CD4-positive, alpha-beta T cell treated with Interleukin-6 for 4 hours (primary cell): ENCODE measurements at places on chromosomes 16 and 17.

- DNase-seq = no peak
Observed at GRCh38 chr16:17439580-17439979, 31.2 kb downstream of the XYLT1 start.

GRCh38 chr16:87586201-87586782 lies 16.0 kb upstream of the JPH3 start:
- no peak for DNase-seq

DNA sequence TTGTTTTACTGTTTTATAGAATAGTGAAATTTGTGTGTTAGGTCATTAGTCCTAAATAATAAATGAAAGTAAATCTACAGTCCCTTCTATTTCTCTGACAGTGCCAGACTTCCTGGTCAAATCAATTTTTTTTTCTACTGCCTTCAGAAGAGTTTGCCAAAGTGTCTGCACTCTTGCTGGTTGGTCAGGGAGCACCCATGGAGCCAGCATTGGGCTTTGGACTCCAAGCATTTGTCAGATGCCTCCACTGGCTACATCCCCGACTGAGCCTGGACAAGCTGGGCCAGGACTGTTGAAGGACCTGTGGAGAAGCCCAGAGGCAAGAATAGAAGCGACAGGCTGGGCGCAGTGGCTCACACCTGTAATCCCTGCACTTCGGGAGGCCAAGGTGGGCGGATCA lies 53.7 kb downstream of the ELAC2 start:
- DNase-seq = no peak

DNA sequence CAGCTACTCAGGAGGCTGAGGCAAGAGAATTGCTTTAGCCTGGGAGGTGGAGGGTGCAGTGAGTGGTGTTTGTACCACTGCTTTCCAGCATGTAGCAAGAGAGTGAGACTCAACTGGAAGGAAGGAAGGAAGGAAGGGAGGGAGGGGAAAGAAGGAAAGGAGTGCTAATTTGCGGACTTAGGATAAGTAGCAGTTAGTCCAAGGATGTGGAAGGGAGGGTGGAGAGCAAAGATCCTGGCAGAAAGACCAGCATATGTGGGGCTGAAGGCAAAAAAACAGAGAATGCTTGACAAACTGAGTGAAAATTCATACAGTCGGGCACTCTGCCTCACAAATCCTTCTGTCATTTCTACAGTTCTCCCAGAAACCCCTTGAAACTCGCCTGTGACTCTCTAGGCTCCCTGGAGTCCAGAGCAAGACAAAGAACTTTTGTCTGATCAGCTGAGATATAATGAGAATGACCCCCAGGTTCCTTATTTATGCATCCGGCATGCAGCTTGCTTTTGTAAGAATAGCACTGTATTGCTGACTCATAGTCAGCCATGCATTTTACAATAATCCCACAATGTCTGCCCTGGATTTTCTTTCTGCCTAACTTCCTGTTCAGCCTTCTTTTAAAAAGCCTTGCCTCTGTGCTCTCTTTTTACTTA lies 31.5 kb downstream of the CDK5RAP3 start:
- DNase-seq = no peak

DNA sequence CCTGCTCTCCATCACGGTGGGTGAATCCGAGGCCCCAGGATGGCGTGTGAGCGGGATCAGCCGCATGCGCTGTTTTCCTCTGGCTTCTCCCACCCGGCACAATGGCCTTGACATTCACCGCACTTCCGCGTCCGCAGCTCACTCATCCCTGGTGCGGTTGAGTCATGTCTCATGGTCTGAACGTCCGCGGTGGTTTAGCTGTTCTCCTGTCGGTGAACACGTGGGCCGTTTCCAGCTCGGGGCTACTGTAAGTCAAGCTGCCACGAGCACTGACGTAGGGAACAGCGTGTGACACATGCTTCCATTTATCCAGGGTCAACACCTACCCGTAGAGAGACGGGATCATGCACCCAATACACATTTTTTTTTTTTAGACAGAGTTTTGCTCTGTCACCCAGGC lies 15.3 kb upstream of the CACNA1H start:
- no peak for DNase-seq

GRCh38 chr16:29845656-29846055 lies 17.4 kb downstream of the CDIPT start:
- DNase-seq = no peak

DNA sequence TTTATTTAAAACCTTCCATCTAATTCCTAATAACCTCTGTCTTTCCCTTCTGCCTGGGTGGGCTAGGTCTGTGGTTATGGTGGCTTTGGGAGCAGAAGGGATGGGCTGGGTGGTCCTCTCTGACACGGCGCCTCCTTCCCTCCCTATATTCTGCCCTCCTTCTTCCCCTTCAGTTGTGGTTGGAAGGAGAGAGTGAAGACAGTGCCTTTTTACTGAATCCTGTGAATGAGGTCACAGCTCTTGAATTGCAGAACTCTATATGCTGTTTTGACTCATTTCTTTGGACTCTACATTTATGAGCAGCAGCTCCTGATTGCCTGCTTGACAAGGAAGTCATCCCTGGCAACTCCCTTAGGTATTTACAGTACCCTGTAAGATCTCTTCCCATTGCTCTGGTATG lies 256.0 kb upstream of the ELAC2 start:
- no peak for DNase-seq

DNA sequence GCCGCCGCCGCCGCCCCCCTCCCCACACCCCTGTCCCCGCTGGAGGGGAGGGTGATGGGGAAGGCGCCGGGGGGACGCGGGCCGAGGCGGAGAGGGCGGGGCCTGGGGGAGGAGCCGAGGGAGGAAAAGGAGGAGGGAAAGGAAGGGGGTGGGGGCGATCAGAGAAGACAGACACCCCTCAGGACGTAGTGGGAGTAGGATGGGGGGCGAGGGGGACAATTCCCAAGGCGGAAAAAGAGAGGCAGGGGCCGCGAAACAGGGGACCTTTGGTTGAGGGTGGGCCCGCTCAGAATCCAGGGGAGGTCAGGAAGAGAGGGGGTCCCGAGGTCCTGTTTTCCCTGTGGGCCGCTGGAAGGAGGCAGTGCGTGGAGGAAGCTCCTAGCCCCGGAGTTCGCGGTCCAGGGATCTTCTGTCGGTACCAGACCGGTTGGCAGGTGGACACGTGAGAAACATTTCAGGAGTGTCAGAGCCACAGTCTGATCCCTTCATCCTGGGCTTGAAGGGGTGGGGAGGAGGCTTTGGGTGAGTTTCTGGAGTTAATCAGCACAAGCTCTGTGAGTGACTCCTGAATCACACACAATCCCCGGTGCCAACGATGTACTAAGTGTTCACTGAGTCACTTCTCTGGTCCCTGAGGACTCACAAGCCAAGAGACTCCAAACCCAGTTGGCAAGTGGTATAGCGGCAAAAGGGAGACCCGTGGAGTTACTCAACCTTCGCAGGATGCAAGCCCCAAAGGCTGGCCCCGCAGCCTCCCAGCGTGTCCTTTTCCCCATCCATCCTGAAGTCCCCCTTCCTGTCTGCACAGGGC lies at the start of gene XYLT1:
XYLT1 (minus strand) TSS at position 53 of the 811 bp plus-strand sequence. CDS start 164 bp downstream, outside the sequence.
- peak; percentile 78 for DNase-seq

DNA sequence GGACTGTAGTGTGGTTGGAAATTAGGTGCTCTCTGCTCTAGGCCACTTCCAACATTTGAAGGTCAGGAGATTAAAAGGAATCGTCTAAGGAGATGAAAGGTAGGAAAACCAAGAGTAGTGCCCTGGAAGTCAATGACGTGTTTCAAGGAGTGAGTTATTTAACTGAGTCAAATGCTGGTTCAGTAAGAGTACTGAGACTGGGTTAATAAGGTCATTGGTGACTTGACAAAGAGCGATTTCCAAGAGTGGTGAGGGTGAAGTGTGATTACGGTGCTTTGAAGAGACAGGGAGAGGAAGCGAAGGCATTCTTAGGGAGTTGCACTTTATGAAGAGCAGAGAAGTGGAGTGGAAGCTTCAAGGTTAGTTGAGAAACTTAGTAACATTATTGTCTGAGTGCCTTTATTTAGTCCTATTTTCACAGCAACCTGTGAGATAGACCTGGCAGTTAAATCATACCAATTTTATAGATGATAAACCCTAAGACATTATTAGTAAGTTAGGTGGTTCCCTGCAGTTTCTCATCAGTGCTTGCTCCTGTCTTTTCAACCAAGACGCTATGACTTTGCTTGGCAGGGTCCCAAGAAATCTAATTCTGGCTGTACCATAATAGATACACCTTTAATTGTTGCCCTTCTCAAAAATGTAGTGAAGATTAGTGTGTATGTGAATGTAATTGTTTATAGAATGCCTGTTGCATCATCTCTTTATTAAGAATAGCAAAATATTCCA lies 5.9 kb downstream of the ZNF207 start:
- no peak for DNase-seq

GRCh38 chr17:46042246-46042645 lies 43.2 kb downstream of the STH start:
- DNase-seq = no peak

GRCh38 chr16:67112591-67113399 lies 3.1 kb downstream of the PHAF1 start:
- no peak for DNase-seq

- peak; percentile 71 for DNase-seq
Observed at GRCh38 chr17:82320956-82321927, 3.8 kb upstream of the CD7 start.

GRCh38 chr16:10763456-10763855 lies 19.8 kb downstream of the NUBP1 start:
- DNase-seq = no peak

DNA sequence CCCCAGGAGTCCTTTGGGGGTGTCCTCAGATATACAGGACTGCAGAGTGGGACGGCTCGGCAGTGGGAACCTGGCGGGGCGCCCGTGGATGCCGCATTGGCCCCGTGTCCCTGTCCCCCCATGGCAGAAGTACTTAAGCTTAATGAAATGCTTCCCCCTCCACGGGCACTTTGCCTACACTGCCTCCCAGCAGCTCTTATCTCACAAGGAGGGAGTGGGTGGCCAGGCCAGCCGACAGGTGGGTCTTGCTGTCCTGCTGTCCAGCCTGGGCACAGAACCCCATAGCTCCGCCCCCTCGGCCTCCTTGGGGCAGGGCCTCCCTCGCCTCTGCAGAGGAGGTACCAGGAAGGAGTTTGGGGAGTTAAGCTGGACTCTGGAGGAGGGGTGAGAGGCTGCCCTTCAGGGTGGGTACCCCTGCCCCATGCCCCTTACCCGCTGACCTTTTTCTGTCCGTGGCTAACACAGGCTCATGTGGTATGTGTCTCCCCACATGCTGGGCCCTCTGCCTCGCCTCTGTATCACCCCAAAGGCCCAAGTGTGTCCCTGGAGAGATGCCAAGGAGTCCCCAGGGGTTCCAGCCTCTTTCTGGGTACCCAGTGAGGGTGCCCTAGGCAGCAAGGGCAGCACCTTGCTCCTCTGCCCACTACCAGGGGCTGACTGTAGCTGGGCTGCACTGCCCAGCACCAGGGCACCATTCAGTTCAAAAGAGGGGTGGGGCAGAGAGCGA lies 8.7 kb downstream of the THRA start:
- no peak for DNase-seq

- DNase-seq = no peak
Observed at GRCh38 chr17:58245428-58246103, 7.2 kb downstream of the LPO start.

GRCh38 chr17:28657756-28658155 lies 4.0 kb downstream of the SDF2 start:
- DNase-seq = no peak

GRCh38 chr17:13650096-13650675 lies 48.5 kb upstream of the HS3ST3A1 start:
- DNase-seq = no peak

- DNase-seq = no peak
Observed at GRCh38 chr16:86213437-86214205, 296.7 kb upstream of the FOXF1 start.
